Fibroblast of skin of right biceps (primary cell): ENCODE measurements at places on chromosomes 16 and 17.
A peak's percentile ranks its signal among the peaks of the same experiment; 100 is the strongest.

DNA sequence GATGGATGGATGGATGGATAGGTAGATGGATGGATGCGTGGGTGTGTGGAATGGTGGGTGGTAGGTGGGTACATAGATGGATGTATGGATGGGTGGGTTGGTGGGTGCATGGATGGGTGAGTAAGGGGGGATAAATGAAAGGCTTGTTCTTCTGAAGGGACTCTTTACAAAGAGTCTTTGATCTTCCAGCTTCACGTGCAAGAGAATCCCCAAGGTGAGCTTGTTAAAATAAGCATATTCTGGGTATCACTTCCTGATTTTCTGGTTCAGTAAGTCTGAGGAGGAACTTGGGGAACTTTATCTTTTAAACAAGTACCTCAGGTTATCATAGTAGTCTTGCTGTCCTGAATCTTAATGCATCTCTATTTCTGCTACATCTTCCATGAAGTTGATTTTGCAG is 639.1 kb downstream of the MAF start:
- no peak for DNase-seq

- peak; percentile 11 for DNase-seq
Measured at GRCh38 chr17:55005520-55005919, 37.0 kb downstream of the STXBP4 start.

DNA sequence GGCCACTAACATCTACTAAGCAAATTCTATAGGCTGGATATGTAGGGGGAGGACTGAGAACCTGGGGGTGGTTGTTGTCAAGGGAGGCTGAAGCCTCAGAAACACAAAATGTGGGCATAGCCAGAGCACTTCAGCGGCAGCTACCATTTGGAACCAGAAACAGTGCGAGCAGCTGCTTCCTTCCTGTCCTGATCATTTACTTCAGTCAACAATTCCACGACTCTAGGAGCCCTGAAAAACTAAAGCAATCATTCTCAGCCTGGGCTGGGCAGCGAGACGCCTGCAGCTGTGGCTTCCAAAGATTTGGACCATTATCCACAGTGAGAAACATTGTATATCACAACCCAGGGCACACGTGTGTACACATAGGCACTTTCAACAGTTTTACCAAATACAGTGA is 93.9 kb upstream of the WSCD1 start:
- no peak for DNase-seq

DNA sequence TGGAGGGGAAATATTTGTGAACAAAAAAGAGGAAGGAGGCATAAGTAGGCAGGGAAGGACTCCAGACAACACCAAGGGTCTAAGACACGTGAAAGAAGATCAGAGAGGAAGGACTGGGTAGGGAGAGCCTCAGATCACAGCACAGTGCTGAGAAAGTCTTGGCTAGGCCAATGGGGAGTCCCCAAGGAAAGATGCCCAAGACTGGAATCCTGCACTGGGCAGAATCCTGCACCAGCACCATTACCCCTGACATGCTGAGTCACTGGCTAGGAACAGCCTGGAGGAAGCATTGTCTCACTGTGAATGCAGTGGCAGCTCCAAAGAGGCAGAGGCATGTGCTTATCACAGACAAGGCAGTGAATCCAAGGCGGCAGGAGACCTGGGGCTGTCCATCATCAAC is 19.2 kb downstream of the CLEC19A start:
- DNase-seq = no peak

DNA sequence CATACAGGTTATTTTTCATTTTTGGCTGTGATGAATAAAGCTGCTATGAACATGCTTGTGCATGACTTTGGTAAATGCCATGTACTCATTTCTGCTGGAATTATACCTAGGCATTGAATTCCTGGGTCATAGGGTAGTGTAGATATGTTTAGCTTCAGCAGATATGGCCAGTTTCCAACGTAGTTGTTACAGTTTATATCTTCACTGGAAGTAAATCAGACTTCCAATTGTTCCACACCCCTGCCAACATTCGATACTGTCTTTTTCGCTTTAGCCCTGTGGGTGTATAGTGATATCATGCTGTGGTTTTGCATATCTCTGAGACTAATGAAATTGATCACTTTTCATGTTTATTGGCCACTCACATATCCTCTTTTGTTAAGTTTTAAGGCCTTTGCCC is 50.4 kb downstream of the ARHGAP27 start:
- DNase-seq = no peak

- DNase-seq = peak; percentile 83
Measured at GRCh38 chr16:48556913-48557351, 53.0 kb downstream of the N4BP1 start.

DNA sequence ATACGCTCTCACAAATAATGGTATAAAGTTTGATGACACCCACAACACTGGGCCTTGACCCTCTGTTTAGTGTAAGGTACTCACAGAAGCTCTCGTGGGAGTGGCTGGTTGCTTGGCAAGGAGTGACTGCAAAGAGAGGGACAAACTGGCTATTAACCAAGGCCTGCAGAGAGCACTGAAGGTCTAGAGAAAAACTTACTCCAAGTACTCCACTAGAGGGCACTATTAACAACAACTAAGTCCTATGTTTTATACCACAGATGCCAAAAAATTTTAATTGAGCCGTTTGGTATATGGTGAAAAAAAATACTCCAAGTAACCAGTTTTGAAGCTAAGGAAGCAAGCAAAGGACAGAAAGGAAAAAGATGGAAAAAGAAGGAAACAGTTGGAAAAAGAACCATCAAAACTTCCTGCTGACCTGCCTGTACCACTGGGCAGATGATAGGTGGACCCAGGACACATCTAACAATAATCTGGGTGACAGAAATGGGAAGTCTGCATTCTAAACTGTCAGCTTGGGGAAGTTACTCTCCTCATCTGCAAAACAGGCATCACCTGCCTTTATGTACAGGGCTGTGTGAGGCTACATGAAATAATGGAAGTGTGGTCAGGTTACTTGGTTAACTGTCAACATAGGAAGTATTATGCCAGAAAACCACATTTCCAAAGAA is 23.2 kb downstream of the DYNC1LI2 start:
- peak; percentile 63 for DNase-seq

GRCh38 chr17:65604070-65604469 is 42.6 kb upstream of the AXIN2 start:
- no peak for DNase-seq

- no peak for DNase-seq
Measured at GRCh38 chr17:29663155-29663554, 40.4 kb upstream of the CORO6 start.

GRCh38 chr16:8996891-8997290 is 33.2 kb upstream of the USP7 start:
- peak; percentile 10 for DNase-seq

DNA sequence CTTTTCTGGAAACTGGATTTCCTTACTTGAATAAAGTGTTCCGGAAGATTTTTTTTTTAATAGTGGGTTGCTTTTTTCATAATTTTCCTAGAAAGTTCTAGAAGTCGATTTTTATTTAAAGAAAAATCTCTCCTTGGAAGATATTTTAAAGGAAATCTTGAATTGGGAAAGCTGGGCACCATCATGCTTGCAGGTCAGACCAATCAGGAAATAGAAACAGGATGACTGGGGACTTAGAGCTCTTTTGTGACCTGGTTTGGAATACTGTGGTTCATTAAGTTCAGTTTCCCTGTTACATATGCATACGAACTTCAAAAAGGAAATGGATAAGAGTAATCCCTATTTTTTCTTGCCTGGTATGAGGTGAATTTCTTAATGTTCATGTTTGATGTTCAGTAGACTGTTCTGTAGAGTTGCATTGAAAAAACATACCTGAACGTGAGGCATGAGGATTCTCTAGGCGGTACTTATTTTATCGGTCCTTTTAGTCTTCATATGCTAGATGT is 1.2 kb downstream of the NFATC3 start:
- peak; percentile 35 for DNase-seq

GRCh38 chr16:88782454-88783390 is 2.3 kb downstream of the PIEZO1 start:
- DNase-seq = peak; percentile 78

- no peak for DNase-seq
Measured at GRCh38 chr17:81483862-81484194, 28.8 kb downstream of the ACTG1 start.

- DNase-seq = peak; percentile 76
Measured at GRCh38 chr17:12509801-12510200, 155.9 kb upstream of the MYOCD start.

DNA sequence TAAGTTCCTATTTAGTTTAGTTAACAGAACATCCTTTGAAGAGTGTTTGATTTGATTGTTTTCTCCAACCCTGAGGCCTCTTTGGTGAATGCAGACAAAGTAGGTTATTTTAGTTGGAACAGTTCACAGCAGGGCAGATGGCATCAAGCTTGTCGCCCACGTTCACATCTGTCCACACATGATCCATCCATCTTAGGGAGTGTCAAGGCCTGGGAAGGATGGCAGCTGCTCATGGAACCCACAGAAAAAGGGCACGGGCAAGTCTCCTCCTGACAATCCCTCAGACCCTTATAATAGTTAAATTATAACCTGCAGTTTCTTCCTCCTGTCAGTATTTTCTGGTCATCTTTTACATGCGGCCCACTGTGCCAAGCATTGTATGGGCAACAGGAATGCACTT is 60.2 kb downstream of the KNOP1 start:
- DNase-seq = no peak
